ENCODE measurements at places on chromosomes 7 and 10.
A peak's percentile ranks its signal among the peaks of the same experiment; 100 is the strongest.

DNA sequence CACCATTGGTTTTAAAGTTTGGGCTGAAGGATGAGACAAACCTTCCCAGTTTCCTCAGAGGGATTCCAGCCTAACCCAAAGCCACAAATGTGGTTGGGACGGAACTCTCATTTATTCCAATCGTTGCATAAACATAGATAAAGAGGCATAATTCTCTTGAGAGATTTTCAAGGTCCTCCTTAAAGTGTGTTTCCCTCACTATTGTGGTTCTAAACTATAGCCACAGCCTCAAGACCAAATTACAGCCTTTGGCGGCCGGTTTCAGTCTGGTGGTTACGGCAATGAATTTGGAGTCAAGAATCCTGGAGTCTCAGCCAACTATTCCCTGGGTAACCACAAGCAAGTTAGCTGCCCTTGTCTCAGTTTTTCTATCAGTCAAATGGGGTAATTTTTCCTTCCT is 42.6 kb downstream of the SEM1 start:
- DNase-seq: no peak

GRCh38 chr10:19579761-19580545 is 236.3 kb upstream of the PLXDC2 start:
- DNase-seq: no peak

- no peak for DNase-seq
Observed at GRCh38 chr7:28155964-28156363, 24.6 kb downstream of the JAZF1 start.

GRCh38 chr7:130227883-130228575 is 20.4 kb downstream of the SSMEM1 start:
- no peak for DNase-seq

- DNase-seq: no peak
Observed at GRCh38 chr10:126704649-126705048, 34.2 kb upstream of the C10orf90 start.

DNA sequence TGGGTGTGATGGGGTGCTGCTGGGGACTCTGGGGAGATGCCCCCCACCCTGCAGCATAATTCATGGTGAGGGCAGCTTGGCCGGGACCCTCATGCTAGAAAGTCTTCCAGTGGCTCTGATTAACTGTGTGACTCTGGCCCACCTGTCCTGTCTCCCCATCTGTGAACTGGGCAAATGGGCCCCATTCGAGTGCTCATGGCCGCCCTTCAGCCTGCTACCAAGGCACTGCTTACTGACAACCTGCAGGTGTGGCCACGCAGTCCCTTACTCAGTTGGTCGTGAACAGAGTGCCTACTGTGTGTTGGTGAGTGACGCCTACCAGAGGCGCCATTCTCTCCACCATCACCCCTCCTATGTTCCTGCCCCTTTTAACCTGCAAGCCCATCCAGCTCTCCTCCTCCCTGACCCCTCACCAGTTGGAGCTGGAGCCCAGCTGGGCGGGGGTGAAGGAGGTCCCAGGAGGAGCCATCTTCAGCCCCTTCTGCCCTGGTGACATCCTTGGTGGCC is 109.4 kb downstream of the ZMIZ1 start:
- no peak for DNase-seq

- peak; percentile 24 for DNase-seq
Observed at GRCh38 chr7:6271060-6271658, 1.3 kb downstream of the CYTH3 start.

GRCh38 chr10:88913127-88913526 is 33.1 kb downstream of the STAMBPL1 start:
- no peak for DNase-seq

DNA sequence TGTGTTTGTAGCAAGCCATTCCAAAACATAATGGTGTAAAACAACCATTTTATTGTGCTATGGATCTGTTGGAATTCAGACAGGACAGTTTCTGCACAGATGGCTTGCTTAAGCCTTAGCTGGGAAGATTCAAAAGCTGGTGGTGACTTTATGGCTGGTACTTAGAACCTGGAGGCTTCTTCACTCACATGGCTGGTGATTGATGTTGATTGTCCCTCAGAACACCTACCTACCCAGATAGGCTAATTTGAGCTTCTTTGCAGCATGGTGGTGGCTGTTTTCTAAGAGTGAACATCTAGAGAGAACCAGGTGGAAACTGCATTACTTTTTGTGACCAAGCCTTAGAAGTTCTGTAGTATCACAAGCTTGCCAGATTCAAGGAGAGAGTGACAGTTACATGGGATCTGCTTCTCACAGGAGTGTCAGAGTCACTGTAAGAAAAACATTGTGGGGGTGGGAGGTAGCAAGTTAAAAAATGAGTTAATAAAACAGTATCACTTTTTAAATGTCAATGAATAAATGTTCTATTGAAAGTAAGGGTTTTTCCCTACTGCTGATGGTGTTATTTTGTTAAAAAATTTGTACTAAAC is 7.1 kb downstream of the R3HCC1L start:
- no peak for DNase-seq

DNA sequence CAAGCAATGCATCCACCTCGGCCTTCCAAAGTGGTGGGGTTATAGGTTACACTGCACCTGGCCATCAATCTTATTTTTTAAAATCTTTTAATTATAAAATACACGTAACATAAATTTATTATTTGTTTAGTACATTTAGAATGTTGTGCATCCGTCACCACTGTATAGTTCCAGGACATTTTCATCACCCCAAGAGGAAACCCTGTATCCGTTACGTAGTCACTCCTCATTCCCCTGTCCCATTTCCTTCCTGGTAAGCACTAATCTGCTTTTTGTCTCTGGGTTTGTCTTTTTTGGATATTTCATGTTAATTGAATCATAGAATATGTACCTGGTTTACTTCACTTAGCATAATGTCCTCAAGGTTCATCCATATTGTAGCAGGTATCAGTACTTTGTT is 51.2 kb downstream of the MAPK8 start:
- no peak for DNase-seq

- DNase-seq: no peak
Observed at GRCh38 chr7:711093-711921, 15.2 kb upstream of the DNAAF5 start.

DNA sequence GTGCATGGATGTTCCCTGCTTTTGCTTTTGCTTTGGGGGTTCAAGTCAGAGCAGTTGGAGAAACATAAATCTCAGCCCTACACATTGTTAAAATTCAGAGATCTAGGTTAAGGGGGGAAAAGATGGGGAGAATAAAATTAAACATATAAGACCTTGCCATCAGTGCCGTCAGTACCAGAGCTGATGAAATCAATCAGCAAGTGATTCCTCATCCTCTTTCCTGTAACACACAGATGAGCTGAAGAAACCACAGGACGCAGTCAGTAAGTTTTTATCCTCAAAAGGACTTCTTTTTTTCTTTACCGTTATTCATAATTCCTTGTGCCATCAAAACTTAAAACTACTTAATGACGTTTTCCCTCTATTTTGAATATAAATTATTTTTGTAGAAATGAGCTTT is 5.9 kb downstream of the HECW1 start:
- no peak for DNase-seq

- DNase-seq: no peak
Observed at GRCh38 chr10:32454148-32454547, 8.2 kb downstream of the CCDC7 start.

DNA sequence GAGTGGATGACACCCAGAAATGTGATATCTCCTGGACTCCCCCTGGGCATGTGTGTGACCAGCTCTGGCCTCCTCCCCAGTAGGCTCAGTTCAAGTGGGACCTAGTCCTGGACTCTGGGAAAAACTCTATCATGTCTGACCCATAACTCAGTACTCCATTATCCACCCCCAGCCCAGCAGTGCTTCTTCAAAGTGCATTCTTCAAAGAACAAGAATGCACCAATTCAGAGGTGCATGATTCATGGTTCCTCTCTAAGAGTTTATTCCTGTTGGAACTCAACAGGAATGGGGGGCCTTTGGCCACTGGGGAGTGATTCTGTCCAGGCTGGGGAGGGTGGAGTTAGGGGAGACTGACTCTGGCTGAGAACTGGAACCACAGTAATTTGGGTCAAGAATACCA is 173.6 kb upstream of the CXCL12 start:
- no peak for DNase-seq

GRCh38 chr10:113057948-113058522 is 108.0 kb downstream of the TCF7L2 start:
- no peak for DNase-seq

GRCh38 chr10:82212753-82213152 is 337.8 kb downstream of the NRG3 start:
- DNase-seq: no peak

GRCh38 chr10:35933940-35934641 is 292.0 kb upstream of the FZD8 start:
- no peak for DNase-seq

DNA sequence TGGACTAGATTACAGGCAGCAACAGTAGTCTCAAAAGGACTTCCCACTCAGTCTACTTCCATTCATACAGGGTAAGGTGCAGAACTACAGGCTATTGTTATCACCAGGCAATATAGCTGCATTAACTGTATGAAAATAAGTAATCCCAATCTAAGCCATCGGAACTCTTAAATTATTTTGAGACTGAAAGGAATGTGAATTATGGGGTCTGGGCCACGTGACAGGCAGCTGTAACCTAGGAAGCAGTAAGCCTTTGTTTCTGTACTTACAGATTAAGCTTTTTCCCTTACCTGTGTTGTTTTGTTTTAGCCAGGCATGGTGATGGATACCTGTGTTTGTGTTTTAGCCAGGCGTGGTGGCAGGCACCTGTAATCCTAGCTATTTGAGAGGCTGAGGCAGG is 152.4 kb upstream of the TRIM24 start:
- no peak for DNase-seq

GRCh38 chr10:116654816-116655215 is 34.1 kb downstream of the PNLIPRP2 start:
- DNase-seq: no peak

DNA sequence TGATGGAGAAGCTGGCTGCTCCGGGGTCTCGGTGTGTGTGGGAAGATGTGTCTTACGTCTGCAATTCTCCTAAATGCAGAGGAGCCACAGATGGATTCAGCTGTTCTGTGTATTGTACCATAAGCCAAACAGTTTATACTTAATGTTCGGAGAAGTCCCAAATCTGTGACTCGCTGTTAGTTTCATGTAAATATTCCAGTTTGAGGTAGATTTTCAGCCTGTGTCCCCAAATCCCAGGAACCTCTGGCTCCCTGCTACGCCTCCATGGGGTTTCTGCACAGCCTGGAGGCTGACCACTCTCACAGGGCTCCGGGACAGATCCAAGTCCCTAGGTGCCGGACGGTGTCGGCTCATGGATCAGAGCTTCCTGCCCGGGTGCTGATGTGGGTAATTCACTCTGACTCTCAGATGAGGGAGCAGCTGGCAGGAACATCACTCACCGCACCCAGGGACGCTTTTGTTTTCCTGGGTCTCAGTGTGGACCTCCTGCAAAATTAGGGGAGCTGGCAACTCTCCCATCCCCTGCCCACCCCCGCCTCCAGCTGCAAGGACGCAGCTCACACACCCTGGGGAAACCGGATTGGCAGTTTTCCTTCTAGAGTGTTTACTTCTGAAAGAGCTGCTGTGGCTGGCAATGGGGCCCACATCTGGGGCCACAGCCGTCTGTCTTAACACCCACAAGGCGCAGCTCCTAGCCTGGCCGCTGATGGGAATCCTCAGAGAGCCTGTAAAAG is 421.1 kb upstream of the FOXK1 start:
- no peak for DNase-seq

DNA sequence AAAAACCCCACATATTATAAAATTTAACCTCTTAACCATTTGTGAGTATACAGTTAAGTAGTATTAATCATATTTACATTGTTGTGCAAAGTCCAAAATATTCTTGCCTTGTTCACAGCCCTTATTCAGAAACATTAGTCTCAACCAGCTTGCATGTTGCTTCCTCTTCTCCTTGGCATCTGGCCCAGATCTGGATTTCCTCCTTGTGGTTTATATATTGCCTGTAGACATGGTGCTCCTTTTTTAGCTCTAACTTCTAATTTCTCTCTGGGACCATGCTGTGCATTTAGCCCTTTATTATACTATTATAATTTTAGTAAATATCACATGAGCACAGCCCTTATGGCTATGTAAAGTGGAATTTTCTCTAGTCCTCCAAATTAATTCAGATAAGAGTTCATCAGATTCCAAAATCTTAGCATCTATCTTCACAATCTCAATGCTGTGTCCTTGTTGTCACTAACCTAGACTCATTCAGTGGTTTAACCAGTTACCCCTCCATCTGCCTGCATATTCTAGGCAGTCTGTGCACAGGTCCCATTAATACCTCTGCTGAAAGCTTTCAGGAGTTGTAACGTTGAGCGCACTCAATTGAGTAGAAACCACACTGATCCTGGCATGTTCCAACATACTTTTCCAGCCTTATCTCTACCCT is 7.9 kb downstream of the CPED1 start:
- no peak for DNase-seq

DNA sequence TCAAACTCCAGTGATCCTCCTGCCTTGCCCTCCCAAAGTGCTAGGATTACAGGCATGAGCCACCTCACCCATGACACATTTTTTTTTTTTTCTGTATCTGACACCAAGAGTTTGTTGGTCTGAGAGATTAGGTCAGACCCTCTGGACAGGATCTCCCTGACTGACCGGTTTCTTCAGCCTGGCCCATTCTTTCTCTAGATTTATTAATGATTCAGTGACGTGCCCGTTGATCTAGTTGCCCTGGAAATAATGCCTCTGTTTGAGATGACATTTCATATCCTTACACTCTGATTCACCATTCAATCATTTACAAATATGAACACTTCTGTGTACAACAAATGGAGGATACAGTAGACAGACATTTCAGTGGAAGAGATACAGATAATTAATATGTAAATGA is 1.4 kb upstream of the ZNF212 start:
- DNase-seq: no peak

GRCh38 chr10:30017556-30017955 is 41.8 kb downstream of the JCAD start:
- DNase-seq: no peak

DNA sequence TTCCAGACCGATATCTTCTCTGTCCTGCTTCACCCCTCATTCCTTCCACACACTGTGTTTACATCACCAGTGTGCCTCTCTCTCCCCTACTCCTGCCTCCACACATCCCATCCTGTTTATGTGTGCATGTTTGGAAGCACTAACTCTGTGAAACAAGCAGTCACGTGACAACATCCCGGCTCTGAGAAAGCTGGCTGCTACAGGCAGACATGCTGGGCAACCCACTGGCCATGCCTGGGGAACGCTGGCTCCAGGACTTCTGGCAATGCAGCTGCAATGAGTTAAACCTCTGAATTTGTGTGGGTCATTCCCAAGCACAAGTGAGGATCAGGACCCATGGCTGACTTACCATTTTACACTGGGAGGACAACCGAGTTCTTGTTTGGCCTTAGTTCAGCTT is 74.0 kb downstream of the WNT2 start:
- DNase-seq: no peak
